ENCODE measurements at places on chromosomes 12 and 14.

- no peak for DNase-seq
Measured at GRCh38 chr14:84770030-84770429, 759.9 kb upstream of the FLRT2 start.

GRCh38 chr12:29110506-29111442 lies 38.3 kb upstream of the FAR2 start:
- no peak for DNase-seq

GRCh38 chr14:79204591-79204990 lies 1006.7 kb downstream of the DIO2 start:
- DNase-seq = no peak

- no peak for DNase-seq
Measured at GRCh38 chr12:120327593-120327992, at the start of gene PLA2G1B. TSS of gene PLA2G1B (minus strand) at chr12:120327779. CDS start at chr12:120327753, 26 bp downstream.

DNA sequence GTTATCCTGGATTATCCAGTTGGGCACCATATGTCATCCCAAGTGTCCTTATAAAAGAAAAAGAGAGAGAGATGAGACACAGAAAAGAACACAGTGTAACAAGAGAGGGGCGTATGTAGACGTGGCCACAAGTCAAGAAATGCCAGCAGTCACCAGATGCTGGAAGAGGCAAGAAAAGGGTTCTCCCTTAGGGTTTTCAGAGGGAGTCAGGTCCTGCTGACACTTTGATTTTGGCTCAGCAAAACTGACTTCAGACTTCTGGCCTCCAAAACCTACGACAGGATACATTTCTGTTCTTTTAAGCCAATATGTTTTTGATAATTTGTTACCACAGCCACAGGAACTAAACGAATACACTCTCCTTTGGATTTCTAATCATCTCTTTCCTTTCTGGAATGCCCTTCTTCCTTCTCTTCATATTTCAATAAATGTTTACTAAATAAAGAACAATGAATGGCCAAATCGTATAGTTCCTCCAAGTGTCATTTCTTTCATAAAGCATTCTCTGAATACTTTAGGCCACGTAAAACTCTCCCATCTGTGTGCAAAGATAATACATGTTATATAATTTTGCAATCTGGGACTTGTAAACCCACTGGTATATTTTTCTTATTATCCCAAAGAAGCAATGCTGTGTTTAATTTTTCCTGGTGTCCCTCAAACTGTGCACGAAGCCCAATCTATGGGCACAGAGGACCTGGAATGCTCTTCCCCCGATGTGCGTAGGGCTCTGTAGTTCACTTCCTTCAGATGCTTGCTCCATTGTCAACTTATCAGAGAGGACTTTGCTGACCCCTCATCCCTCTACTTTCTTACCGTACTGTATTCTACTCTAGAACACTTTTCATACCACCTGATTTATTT lies 303.6 kb downstream of the CEP128 start:
- DNase-seq = no peak

DNA sequence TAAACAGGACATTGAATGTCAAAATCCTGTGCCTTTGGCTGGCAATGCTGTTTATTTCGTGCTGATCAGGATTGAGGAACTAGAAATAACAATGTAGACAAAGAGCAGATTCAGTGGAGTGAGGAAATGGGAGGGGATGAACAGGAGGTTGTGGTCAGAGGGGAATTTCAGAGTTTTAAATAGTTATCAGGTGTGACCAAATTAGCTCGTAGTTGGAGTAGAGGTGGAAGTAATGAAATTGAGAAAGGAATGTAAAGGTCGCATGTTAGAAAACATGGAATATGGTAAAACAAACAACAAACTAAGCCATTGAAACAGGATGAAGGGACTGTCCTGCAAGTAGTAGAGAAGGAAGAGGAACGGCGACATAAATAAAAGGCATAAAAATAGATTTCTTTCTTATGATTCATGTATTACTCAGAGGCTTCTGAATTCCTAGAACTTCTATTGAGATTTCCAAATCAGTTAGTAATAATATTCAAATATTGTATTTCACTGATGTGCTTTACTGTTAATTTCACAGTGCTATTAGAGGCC lies 9.5 kb upstream of the SAV1 start:
- no peak for DNase-seq

DNA sequence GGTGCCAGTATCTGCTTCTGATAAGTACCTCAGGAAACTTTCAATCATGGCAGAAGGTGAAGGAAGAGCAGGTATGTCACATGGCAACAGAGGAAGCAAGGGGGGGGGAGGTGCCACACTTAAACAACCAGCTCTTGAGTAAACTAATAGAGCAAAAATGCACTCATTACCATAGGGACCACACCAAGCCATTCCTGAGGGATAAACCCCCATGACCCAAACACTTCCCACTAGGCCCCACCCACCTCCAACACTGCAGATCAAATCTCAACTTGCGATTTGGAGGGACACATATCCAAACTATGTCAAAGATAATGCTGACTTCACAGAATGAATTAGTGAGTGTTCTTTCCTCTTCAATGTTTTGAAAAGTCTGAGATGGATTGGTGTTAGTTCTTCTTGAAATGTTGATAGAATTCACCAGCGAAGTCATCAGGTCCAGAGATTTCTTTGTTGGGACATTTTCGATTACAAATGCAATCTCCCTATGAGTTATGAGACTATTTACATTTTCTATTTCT lies 16.6 kb downstream of the TFCP2 start:
- no peak for DNase-seq

GRCh38 chr14:79576424-79576823 lies 634.9 kb downstream of the DIO2 start:
- DNase-seq = no peak

DNA sequence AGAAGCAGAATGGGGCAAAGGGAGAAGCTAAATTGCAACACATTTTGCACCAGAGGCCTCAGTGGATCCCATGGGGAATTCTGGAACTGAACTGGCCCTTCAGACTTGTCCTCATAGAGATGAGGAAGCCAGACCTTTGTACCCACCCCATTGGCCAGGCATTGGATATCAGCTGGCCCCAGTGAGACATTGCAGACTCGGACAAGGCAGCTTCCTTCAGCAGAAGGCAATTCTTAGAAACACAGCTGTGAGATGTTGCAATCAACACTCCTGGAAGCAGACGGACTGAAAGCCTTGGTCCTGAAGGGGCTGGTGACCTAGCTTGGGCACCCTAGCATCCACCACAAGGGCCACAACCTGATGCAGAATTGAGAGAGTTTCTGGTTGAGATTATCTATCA lies 218.1 kb downstream of the MSRB3 start:
- DNase-seq = no peak

DNA sequence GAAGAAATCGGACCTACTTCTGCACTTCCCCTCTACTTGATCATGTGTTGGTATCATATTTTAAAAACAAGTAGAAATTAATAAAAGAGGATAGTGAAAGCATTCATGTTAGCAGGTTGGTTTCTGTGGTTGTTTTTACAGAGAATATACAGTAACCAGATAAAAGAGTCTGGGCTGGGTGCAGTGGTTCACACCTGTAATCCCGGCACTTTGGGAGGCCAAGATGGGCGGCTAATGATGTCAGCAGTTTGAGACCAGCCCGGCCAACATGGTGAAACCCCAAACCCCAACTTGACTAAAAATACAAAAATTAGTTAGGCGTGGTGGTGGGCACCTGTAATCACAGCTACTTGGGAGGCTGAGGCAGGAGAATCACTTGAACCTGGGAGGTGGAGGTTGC lies 55.9 kb downstream of the LRP6 start:
- no peak for DNase-seq

DNA sequence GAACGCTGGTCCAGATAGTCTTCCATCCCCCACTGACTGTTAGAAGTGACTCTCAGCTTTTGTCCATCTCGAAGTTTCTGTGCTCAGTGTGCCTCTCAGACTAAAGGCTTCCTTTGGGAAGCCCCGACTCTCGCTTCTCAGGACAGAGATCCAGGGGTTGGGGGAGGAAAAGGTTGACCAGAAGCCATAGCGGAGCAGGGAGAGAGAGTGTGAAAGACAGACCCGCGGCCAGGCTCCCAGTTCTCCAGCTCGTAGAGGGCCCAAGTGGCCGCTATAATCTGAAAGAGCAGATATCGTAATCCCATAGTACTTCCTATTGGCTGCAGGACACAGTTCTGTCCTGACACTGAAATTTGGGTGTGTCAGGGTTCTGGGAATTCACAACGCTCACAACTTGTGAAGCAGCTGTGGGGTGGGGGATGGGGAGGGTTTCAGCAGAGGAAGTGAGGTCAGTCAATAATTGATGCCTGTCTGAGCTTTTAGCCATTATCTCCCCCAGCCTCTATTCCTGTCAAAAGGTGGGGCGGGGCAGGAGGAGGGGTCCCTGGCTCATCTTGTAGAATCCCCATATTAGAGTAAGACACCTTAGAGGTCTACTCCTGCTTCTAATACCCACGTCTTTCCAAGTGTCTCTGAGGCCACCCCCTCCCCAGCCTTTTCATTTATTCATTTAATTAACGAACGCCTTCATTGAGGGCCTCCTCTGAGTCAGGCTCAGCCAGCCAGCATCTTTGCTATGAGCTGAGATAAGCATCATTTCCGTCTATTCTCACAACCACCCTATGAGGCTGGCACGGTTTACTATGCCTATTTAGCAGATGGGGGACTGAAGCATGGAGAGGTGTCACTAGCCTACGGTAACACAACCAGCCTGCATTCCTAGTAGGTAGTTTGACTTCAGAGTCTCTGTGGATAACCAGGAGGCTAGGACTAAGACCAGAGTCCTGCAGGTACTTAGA lies 1.6 kb upstream of the ACVRL1 start:
- DNase-seq = no peak

- DNase-seq = peak; percentile 28
Measured at GRCh38 chr14:65949711-65950516, 536.3 kb upstream of the CCDC196 start.

GRCh38 chr14:51786227-51786626 lies 74.2 kb upstream of the GNG2 start:
- no peak for DNase-seq

- DNase-seq = no peak
Measured at GRCh38 chr12:103928682-103929045, 1.5 kb upstream of the HSP90B1 start.

GRCh38 chr14:92039063-92039718 lies 668 bp downstream of the TRIP11 start:
- no peak for DNase-seq

DNA sequence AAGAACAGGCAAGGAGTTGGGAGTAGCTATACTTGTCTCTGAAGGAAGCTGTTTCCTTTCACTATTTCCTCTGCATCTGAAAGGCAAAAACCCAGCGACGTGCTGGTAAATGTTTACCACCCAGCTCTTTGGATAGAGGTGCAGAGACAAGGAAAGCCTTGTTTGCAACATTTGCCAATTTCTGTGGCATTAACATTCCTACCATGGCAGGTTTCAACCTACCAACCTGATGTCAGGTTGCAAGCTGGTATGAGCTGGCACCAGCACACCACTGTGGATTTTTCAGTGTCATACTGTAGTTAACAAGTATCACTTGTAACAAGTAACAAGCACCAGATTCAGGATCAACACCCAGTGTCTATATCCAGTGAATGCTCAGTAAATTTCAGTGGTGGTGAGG lies 294.8 kb upstream of the TMPO start:
- no peak for DNase-seq

GRCh38 chr12:56034586-56035332 lies 7.0 kb upstream of the RPS26 start:
- DNase-seq = no peak
